ENCODE measurements at places on chromosomes 16 and 17.

DNA sequence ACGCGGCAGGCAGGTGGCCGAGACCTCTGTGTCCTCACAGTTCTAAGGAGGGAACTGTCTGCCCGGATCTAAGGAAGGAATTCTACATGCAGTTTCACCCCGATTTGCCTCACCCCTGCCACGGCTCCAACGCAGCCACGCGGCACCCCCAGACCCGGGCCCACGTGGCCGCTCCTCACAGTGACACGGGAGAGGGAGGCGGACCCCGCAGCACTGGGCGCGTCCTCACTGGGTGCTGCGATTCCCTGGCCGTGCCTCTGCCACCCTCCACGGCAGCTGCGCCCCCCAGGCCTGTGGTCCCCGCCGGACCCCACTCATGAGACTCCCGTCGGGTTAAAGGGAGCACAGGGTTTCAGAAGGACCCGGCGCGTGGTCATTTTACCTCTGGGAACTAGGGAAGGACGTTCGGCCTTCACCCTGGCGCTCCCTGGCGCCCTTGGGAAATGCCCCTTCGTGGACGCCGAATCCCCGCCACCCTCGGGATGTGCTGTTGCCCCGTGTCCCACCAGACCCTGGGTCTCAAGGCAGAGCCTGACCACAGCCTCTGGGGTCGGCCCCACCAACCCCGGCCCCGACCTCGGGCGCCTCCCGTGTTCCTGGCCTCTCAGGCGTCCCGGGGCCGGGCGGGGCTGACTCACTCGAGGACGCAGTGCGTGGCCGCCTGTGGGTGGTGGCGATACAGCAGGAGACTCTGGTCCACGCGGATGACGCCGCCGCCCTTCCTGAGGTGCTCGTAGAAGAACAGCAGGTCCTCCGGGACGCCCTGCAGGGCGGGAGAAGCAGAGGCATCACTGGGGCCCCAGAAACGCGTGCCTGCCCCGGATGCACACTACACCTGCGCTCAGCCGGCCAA, 118.8 kb upstream of the METRNL start:
- DNase-seq, result no peak

- DNase-seq, result no peak
These were observed 13.5 kb upstream of the CETP start for GRCh38 chr16:56948234-56948633.

DNA sequence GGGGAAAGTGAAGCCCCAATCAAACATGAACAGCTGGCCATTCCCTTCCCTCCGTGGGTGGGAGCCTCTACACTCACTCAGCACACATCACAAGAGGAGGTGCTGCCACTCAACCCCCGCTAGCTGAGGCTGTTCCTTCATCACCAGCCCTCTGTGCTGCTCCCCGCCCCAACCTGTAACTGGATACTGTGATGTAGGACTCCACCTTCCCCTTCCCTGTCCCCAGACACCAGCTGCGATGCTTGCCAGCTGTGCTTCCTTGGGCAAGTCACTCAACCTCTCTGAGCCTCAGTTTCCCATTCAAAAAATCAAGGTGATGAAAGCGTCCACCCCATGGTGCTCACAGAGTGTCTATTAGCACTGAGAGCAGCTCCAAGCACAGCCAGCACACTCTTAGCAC, 273.2 kb downstream of the MRTFB start:
- DNase-seq, result no peak

DNA sequence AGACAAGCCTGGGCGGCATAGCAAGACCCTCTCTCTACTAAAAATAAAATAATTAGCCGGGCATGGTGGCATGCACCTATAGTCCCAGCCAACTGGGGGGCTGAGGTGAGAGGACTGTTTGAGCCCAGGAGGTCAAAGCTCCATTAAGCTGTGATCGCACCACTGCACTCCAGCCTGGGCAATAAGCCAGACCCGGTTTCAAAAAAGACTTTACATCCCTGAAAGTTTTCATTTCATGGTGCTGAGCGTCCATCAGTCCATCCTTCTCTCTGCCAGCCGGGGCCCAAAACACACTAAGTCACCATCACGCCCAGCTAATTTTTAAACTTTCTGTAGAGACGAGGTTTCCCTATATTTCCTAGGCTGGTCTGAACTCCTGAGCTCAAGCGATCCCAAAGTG, 10.6 kb downstream of the RAB40B start:
- no peak for DNase-seq

DNA sequence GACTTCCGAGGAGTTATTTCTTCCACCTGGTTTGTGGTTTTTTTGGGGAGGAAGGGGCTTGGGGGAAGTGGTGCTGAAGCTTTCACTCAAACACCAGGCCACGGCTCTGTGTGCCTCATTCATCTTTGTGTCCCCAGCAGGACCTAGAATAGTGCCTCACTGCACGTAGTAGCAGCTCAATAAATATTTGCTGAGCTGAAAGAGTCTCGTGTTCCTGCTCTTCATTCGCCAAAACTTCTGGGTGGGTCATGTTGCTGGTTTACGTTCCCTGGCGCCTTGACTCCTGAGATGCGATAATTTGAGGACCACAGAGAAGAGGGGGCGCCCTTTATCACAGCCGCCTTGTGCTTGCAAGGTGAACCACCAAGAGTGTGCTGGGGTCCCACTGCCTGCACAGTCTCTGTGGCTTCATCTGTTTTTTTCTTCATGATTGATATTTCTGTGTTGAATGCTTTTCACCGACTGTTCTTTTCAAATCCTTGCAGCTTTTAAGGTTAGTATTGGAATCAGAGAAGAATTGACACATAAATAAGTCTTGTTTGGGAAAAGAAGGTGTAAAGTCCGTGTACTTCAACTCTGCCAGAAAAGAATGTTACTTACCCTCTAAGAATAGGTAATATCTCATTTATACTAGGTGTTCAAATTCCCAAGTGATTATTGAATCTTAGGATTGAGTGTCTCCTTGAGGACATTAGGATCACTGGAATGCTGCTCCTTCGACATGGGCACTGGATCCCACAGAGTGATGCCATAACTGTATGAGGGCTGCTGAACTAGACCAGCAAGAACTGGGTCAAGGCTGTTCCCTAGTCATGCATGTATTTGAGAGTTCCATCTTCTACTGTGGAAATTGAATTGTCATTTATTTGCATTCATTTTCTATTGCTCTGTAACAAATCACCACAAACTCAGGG, 92.7 kb upstream of the CLEC18A start:
- no peak for DNase-seq

GRCh38 chr16:53775821-53776431, 72.0 kb downstream of the FTO start:
- peak; percentile 29 for DNase-seq

DNA sequence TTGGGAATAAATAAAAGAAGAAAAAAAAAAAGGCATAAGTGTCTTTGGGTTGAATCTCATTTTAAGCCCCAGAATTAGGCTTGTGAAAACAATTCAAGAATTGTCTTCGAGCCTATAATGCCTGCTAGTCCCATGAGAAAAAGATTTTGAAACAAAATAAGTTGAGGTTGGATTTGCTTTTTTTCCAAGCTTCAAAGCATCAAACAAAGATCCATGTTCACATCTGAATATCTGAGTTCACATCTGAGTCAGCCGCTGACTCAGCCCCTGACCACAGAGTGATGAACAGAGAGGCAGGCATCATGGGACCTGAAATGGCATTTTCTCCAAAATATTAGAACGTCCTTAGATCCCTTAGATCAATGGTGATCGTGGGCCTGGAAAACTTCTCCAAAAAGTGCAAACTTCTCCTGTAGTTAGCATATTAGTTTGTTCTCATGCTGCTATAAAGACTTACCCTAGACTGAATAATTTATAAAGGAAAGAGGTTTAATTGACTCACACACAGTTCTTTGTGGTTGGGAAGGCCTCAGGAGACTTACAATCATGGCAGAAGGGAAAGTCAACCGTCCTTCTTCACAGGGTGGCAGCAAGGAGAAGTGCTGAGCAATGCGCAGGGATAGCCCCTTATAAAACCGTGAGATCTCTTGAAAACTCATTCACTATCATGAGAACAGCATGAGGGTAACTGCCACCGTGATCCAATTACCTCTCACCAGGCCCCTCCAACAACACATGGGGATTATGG, 294.6 kb upstream of the HSBP1 start:
- DNase-seq, result no peak

DNA sequence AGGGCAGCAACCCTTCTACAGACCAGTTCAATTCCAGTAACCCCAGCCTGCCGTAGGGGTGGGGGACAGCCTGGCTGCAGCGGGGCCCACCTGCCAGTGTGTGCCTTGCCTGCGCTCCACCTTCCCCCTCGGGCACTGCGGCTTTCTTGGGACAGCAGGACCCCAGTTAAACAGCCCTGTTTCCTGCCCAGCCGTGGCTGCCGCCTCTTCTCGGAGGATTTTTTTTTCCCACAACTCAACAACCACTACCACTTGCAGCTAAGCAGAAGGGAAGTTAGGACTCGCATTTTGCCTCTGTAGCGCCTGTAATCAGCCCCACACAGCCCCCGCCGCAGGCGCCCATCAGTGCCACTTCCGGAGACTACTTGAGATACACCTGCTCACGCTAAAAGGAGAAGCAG, 76.1 kb downstream of the RAI1 start:
- no peak for DNase-seq

GRCh38 chr17:69961501-69962145, 113.4 kb upstream of the KCNJ16 start:
- DNase-seq, result peak; percentile 36

DNA sequence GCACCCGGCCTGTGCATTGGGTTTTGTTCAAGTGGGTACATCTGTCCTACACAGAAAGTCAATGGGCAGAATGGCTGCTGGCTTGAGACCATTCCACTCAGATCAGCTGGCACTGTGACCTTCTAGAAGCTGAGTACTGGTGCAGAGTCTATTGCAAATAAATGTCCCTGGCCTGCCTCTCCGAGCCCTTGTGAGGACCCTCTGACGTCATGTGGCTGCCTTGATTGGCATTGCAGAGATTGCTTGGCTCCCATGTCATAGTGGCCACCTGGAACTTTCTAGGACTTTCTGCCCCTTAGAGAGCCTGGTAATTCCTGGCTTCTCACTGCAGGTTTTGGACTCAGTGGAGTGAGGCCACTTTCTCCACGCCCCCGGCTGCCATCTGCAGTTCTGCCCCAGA, 211.3 kb downstream of the ENGASE start:
- DNase-seq, result no peak

DNA sequence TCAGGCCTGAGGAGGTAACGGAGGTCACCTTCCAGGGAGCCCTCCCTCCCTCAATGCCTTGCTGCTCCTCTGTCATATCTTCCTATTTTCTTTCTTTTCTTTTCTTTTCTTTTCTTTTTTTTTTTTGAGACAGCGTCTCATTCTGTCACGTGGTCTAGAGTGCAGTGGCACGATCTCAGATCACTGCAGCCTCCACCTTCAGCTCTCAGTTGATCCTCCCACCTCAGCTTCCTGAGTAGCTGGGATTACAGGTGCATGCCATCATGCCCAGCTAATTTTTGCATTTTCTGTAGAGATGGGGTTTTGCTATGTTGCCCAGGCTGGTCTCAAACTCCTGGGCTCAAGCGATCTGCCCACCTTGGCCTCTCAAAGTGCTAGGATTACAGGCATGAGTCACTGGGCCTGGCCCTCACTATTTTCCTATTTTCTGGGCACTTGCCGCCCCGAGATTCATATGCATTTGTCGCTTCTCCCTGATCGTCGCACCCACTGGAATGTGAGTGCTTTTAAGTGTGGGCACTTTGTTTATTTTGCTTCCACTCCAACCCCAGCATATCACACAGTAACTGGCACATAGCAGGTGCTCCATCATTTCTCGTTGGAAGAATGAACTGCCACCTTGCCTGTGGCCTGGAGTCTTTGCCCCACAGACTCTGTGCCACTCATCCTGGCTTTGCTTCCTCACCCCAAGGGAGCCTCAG, 31.7 kb downstream of the CPNE2 start:
- no peak for DNase-seq

Data from hindlimb muscle (tissue), 1 donor.